Heart right ventricle (tissue), 16 donors: ENCODE measurements at places on chromosomes 5 and 9.

GRCh38 chr9:89601306-89601705 is 3.5 kb upstream of the GADD45G start:
- DNase-seq: no peak

GRCh38 chr5:92332039-92332438 is 948.9 kb upstream of the ARRDC3 start:
- DNase-seq: no peak

GRCh38 chr5:174252121-174252520 is 206.6 kb downstream of the NSG2 start:
- DNase-seq: no peak

DNA sequence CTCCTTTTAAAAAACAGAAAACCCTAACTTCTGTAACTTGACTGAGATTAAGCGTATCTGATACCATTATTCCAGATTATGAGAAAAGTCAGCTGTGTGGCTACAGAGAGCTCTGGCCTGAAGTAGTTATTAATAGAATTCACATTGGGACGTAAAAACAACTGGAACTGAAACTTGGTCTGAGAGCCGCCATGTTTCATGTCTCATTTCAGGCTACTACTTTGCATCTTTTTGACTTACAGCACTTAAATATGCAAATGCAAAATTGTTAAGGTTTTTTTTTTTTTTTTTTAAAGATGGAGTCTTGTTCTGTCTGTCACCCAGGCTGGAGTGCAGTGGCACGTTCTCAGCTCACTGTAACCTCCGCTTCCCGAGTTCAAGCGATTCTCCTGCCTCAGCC is 25.2 kb downstream of the MAP3K1 start:
- DNase-seq: no peak

- no peak for DNase-seq
Observed at GRCh38 chr5:135161221-135161620, 127.2 kb upstream of the PITX1 start.

DNA sequence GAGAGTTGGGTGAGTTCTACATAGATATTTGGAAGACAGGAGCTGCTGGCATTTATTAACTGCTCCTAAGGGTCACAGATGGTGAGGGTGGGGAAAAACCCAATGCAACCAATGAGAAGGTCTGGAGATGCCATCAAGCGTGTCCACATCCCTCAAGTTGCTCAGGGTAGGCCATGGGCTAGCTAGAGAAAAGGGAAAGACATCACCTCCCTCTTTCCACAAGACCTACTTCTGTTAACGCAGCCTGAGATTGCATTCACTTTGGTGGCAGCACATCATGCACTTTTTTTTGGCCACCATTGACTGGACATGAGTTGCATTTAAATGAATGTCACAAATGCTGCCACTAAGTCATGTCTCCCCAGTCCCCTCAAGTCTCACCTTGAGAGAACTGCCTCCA is 71.4 kb downstream of the ARHGEF37 start:
- no peak for DNase-seq

- DNase-seq: no peak
Observed at GRCh38 chr5:180717989-180718388, 21.9 kb downstream of the OR2Y1 start.

- no peak for DNase-seq
Observed at GRCh38 chr9:112130347-112130746, 44.8 kb downstream of the SUSD1 start.

GRCh38 chr9:94717761-94718160 is 8.7 kb upstream of the AOPEP start:
- DNase-seq: no peak

- DNase-seq: no peak
Observed at GRCh38 chr5:132104556-132104955, 31.0 kb downstream of the CSF2 start.

DNA sequence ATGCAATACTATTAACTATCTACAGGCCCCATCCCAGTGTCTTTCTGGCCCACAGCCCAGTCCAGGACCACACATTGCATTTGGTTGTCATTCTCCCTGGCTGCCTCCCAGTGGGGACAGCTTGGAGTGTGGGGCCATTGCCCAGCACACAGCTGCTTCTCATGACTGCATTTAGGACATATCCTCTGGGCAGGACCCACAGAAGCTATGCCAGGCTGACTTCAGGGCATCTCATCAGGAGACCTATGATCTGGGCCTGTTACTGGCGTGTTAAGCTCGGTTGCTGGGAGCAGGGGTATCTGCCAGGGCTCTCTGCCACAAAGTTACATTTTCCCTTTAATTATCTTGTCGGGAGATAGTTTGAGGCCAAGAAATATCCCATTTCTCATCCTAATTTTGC is 32.1 kb upstream of the CLPTM1L start:
- DNase-seq: no peak

DNA sequence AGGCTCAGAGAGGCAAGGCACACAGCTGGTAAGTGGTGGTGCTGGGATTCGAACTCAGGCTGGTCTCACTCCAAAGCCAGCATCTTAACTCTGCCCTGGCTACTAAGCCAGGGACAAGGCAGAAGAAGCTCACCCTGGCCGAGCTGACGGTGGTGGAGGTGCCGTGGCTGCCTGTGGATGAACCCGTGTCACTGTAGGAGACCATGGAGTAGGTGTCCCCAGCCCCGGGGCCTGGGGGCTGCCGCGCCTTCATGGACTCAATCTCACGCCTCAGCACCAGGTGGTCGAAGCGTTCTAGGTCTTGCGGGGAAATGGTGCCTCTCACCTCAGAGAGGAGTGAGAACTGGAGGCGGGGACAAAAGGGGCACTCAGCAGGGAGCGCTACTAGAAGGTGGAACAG is 35.4 kb upstream of the AKNA start:
- no peak for DNase-seq

DNA sequence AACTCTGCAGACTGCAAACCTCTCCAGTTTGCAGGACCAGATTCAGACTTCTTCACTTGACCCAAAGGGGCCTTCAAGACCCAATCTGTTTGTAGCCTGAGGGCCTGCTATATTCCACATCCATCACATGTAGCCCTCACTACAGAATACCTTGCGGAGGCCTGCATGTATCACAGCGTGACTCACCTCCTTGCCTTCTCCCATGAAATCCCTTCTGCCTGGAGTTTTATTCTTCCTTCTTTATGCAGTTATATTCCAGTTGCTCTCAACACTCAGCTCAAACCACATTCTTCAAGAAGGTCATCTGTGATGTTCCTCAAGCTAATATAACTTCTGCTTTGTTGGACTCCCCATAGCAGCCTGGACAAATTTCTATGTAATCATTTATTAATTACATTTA is 198.5 kb upstream of the PTGER4 start:
- DNase-seq: no peak

- DNase-seq: no peak
Observed at GRCh38 chr5:35898952-35899660, 39.3 kb downstream of the CAPSL start.

- no peak for DNase-seq
Observed at GRCh38 chr5:37214550-37214949, 34.6 kb downstream of the CPLANE1 start.

DNA sequence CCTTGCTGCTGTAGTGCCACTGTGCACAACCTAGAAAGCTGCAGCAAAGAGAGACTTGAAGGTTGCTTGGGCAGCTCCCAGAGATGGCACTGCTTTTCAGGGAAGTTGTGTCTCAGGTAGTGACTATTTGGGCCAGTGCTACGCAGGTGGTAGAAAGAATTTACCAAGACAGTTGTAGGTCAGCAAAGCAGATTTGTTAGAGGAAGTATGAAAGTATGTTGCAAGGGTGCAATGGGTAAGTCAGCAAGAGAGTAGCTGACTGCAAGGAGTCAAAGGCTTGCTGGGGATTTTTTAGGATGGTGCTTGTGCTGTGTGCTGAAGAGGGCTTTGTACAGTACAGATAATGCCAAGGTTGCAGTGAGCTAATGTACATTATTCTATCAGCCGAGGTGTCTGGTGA is 33.5 kb upstream of the SPARC start:
- no peak for DNase-seq

DNA sequence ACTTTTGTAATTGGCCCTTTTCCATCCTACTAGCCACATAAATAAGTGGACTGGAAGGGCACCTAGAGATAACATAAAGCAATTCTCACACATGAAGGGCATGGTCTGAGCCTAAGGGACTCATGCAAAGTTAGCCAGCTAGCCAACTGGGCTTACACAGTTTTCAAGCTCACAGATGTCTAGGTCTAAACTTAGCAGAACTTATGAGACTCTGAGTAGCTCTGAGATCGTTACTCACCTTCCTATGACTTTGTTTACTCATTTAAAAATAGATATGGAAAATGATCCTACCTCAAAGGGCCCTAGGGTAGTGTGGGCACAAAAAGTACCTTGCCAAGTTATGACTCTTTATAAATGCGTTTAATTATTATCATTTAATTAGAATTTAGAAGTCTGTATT is 410.4 kb upstream of the MPDZ start:
- no peak for DNase-seq

GRCh38 chr5:31378838-31379237 is 153.1 kb downstream of the DROSHA start:
- DNase-seq: no peak

GRCh38 chr5:107766439-107766838 is 95.7 kb upstream of the EFNA5 start:
- DNase-seq: no peak

DNA sequence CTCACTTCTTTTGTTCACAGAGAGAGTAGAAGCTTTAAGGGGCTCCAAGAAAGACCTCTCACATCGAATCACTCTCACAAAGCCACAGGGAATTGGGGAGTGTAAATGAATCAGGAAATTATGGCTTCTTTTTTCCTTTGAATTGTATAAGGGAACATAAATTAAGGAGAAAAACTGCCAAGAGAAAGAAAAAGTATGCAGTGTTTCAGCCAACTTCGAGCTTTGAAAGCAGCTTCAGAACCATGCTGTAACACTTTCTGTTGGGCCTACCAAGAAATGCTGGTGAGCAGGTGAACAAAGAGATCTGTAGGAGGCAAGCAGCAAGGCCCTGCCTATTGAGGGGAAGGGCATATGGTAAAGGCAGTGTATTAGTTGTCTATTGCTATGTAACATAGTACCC is 33.4 kb upstream of the CTNNA1 start:
- DNase-seq: no peak

DNA sequence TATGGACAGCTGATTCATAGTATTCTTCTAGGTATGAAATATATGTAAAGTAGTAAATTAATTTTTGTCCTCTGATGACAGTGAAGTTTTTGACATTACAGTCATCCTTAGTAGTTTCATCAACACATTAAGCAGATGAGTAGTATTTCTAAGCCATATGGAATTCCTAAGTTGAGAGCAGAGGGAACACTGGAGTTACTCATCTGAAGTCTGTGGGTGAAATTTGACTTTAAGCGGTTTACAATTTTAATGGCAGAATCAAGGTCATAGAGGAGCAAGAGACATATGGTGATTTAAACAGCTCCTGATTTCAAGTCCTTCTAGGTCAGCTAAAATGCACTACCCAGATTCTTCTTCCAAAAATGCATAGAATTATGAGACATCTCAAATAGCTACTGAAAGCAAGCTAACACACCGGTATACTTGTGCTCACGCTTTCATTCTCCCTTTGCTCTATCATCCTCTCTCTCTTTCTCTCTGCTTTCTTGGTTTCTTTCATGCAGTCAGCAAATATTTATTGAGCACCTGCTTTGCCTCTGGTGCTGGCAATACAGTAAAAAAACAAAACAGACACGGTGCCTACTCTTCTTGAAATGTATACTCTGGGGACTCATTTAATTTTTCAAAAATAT is 235.9 kb downstream of the FER start:
- DNase-seq: no peak

DNA sequence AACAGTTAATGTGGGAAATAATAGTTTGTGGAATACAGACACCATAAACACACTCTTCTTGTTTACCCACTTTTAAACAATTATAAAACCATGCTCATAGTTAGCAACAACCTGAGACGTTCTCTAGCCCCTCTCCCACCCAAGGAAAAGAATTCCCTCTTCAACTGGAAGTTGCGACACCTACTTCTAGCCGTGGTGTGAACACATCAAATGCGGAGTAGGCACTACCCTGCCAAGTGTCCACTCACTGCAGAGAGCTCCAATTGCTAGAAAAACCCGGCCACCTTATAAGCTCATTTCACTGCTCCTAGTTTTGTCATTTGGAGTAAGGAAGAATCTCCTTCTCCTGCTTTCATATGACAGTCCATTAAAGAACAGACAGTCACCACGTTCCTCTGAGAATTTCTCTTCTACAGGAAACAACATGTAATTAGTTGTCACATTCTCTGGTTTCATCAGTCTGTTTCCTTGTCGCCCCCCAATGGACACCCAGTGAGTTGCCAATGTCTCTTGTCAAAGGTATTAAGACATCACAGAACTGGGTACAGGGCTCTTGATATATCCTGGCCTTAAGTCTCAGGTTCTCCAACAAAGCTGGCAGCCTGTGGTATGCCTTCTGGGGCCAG is 47.3 kb downstream of the PRLR start:
- no peak for DNase-seq

DNA sequence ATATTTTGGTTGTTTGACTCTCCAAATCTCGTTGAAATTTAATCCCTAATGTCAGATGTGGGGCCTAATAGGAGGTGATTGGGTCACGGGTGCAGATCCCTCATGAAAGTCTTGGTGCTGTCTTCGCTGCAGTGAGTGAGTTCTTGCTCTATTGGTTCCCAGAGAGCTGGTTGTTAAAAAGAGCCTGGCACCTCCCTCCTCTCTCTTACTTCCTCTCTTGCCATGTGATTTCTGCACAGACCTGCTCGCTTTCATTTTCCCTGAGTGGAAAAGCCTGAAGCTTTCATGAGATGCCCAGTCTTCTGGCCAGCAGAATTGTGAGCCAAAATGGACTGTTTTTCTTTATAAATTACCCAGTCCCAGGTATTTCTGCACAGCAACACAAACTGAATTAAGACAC is 221.6 kb downstream of the MAT2B start:
- no peak for DNase-seq

DNA sequence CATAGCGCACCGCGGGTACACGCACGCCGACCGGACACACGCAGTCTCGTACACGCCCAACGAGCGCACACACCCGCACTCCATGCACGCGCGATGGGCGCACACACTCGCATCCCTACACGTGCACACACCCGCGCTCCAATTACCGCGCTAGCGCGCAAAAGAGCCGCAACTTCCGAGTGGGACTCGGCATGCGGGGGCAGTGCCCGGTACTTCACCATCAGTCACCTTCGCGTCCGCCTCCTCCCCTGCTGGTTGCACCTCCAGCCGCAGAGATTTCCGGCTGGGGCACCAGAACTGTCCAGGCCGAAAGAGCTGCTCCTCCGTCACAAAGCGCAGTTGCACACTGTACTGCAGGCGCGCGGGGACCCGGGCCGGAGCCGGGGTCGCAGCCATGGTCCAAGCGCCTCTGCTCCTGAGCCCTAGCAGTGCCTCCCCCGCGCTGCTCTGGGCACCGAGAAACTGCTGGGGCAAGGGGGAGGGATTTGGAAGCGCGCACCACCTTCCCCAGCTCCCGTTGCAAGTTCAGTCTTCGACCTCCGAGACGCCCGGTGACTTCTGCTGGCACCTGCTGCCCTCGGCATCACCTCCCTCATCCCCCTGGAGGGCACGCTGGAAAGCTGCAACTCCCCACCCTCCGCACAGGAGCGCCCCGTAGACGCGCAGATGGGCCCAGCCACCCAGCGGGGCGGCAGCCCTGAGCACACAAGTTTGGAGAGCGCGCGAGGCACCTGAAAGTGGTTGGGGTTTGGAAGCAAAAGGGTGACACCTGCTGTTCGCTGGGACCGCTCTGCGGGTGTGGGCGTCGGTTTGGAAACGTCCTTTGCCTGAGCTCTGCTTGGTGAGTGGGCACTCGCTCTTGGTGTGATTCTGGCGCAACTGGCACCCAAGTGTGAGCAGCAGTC is 337.4 kb upstream of the PUM3 start:
- peak; percentile 21 for DNase-seq

GRCh38 chr9:70947511-70947910 is 173.9 kb downstream of the TRPM3 start:
- no peak for DNase-seq
